ENCODE measurements at places on chromosomes 7 and 10.

GRCh38 chr7:120170834-120171233 is 102.1 kb upstream of the KCND2 start:
- H3K27me3 ChIP-seq, result no peaks in the 10 kb centered on the region
- no peaks in the 10 kb centered on the region for H3K36me3 ChIP-seq
- no peak overlapping the region for H3K4me3 ChIP-seq
- no peaks in the 10 kb centered on the region for H3K4me1 ChIP-seq

- no peaks in the 10 kb centered on the region for H3K36me3 ChIP-seq
- no peaks in the 10 kb centered on the region for H3K27me3 ChIP-seq
- no peak overlapping the region for H3K4me3 ChIP-seq
- H3K4me1 ChIP-seq, result no peaks in the 10 kb centered on the region
- no peak overlapping the region for H3K27ac ChIP-seq
- DNase-seq, result no peak
Observed at GRCh38 chr10:54702583-54703485, 98.2 kb downstream of the PCDH15 start.

GRCh38 chr10:109475711-109476421 is 447.4 kb downstream of the XPNPEP1 start:
- peaks cover 3% of the 10 kb centered on the region for H3K27me3 ChIP-seq
- H3K4me3 ChIP-seq, result no peak overlapping the region
- no peak for DNase-seq
- no peaks in the 10 kb centered on the region for H3K36me3 ChIP-seq
- no peaks in the 10 kb centered on the region for H3K4me1 ChIP-seq

DNA sequence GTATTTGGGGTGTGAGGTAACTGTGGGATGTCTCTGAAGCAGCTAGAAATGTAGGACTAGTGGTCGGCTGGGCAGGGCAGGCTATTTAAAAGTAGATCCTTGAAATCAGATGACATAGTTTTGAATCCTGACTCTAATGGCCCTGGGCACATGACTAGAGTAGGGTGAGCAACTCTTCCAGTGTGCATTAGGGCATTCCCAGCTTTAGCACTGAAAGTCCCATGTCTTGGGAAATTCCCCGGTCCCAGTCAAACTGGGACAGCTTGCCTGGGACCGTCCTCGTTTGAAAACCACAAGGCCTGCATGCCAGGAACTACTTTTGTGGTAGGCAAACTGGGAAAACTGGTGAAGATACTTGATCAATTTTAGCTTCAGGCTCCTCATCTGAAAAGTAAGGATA is 255.3 kb downstream of the PTEN start:
- H3K4me3 ChIP-seq, result no peak overlapping the region
- H3K27ac ChIP-seq, result no peak overlapping the region
- DNase-seq, result no peak
- no peaks in the 10 kb centered on the region for H3K36me3 ChIP-seq
- H3K4me1 ChIP-seq, result peaks cover 13% of the 10 kb centered on the region

DNA sequence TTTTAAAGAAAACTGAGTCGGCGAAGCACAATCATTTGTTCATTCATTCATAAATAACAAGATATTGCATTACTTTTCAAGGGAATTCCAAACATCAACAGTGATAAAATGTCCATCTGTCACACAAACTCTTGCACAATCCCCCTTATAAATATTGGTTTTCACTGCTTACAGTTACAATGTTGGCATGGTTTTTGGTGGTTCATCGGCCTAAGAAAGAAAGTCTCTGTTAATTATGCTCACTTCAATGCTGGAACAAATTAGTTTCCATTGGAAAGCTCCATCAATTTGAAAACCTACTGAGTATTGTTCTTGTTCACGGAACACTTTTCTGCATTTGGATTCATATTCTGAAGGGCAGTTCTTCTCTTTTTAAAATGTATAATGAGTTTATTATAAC is 188.5 kb downstream of the JAZF1 start:
- no peak overlapping the region for H3K4me3 ChIP-seq
- H3K36me3 ChIP-seq, result peaks cover 13% of the 10 kb centered on the region
- DNase-seq, result no peak
- H3K27ac ChIP-seq, result no peak overlapping the region

GRCh38 chr10:117555017-117555416 is 12.5 kb downstream of the EMX2 start:
- H3K36me3 ChIP-seq, result peaks cover 2% of the 10 kb centered on the region
- H3K4me1 ChIP-seq, result peaks cover 10% of the 10 kb centered on the region
- H3K27me3 ChIP-seq, result peaks cover 63% of the 10 kb centered on the region
- no peak for DNase-seq
- no peak overlapping the region for H3K4me3 ChIP-seq
- H3K27ac ChIP-seq, result no peak overlapping the region

GRCh38 chr10:22537810-22538209 is 176.6 kb downstream of the PIP4K2A start:
- no peaks in the 10 kb centered on the region for H3K4me1 ChIP-seq
- DNase-seq, result no peak
- peaks cover 61% of the 10 kb centered on the region for H3K36me3 ChIP-seq
- no peak overlapping the region for H3K4me3 ChIP-seq
- H3K27me3 ChIP-seq, result no peaks in the 10 kb centered on the region

- no peaks in the 10 kb centered on the region for H3K27me3 ChIP-seq
- H3K4me3 ChIP-seq, result no peak overlapping the region
- peaks cover 8% of the 10 kb centered on the region for H3K4me1 ChIP-seq
- peaks cover 33% of the 10 kb centered on the region for H3K36me3 ChIP-seq
Observed at GRCh38 chr10:87960230-87960629, 96.8 kb downstream of the PTEN start.

DNA sequence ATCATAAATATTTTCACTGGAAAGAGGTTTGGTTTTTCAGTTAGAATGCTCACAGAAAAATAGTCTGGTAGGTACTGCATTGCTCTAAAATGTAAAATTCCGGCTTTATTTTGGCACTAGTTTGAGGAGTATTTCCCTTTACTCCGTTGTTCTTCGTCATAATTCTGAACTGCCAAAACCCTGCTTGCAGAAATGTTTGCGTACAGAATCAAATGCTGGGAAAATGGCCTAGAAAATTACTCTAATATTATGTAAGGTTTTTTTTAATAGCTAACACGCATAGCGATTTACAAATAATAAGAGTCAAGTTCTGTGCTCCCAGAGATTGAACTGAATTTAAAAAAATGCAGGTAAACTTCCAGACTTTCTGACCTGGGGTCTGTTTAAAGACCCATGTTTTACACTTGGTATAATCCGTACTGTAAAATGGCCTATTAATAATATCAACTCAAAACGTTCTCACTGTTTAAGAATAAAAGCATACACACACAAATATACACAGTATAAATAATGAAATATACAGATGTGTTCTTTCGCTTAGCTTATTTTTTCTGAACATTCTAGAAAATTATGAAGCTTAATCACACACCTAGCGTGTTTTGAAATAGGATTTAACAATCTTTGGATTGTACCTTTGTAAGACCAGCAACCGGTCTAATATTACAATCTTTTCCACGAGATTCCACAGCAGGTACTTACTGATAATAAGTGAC is 23.5 kb upstream of the ANLN start:
- no peak for DNase-seq
- H3K27ac ChIP-seq, result no peak overlapping the region
- peak overlapping the region; percentile 77 for H3K4me3 ChIP-seq
- H3K4me1 ChIP-seq, result peaks cover 6% of the 10 kb centered on the region

- H3K4me3 ChIP-seq, result no peak overlapping the region
- H3K36me3 ChIP-seq, result no peaks in the 10 kb centered on the region
- no peaks in the 10 kb centered on the region for H3K4me1 ChIP-seq
- H3K27me3 ChIP-seq, result no peaks in the 10 kb centered on the region
Observed at GRCh38 chr7:33845991-33846509, 59.3 kb upstream of the BMPER start.
